ENCODE measurements at places on chromosomes 2 and 18. TPM values are rescaled to one million over a fixed set of nuclear protein-coding genes. Genes with fewer than 3 reads are reported as not detected.

Gene OSBPL6
- total RNA-seq, result 0.30 TPM

Gene UGT1A5
- not detected for total RNA-seq

Gene ALPI
- not detected for total RNA-seq

Gene SERPINB12
- total RNA-seq, result not detected

Gene HRH4
- not detected for total RNA-seq

Gene SDC1
- total RNA-seq, result 0.73 TPM

Gene IL1R1
- total RNA-seq, result 19.6 TPM

Gene POTEC
- not detected for total RNA-seq

DNA sequence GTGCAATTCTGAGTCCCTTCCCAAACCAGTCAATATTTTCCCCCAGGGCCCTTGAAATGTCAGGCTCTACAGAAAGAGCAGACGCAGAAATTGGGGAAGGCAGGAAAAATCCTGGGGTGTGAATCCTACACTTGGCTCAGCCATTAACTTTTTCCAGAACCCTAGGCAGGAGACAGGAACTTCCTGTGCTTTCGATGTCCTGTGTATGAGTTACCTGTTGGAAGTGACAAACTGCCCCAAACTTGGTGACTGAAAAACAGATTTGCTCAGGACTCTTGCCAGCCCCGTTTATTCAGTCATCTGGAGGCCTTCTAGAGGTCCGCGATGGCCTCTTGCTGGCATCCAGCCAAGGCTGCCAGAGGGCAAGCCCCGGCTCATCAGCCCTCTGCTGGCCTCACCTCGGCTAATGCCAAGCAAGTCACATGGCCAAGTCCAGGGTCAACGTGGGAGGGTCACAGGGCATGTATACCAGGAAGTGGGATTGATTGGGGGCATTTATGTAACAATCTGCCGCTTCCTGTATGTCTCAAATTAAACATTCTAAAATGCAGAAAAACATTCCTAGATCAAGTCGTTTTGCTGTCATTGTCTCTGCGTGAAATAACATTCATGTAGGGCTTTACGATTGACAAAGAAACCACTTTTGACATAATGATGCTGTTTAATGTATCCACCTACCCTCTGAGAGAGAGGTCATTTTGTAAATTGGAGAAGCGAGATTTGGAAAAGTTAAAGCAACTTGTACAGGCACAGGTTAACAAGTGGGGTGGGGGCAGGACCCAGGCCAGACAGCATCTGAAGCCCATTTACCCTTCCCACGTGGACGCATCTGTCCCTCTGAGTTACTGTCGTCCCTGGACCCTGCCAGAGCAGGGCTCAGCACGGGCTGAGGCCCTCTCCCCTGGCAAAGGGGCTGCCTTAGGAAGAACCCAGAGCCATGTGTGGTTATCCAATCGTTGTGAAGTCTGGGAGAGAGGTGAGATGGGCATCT, 179.4 kb downstream of the INHBB start:
- DNase-seq, result no peak

GRCh38 chr2:160651416-160652200, 158.0 kb upstream of the RBMS1 start:
- DNase-seq, result no peak

DNA sequence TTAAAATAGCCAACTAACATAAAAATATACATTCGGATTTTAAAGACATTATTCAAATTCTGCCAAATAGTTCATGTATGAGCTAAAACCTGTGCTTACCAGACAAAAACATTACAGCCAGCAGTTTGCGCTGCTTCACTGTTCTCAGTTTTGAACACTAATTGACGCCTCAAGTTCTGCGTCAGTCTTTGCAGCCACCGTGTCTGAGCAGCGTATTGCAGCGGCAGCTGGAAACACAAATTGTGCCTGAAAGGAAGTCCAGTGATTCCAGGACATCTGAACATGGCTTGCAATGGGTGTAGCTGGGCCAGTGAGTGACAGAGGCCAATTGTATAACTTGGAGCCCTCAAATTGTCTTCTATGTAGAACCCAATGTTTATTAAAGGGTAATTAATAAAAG, 267.6 kb downstream of the TFCP2L1 start:
- no peak for DNase-seq

- no peak for DNase-seq
Observed at GRCh38 chr2:241228081-241228859, 39.8 kb downstream of the ANO7 start.

- no peak for DNase-seq
Observed at GRCh38 chr2:36512705-36513104, 85.3 kb downstream of the FEZ2 start.

DNA sequence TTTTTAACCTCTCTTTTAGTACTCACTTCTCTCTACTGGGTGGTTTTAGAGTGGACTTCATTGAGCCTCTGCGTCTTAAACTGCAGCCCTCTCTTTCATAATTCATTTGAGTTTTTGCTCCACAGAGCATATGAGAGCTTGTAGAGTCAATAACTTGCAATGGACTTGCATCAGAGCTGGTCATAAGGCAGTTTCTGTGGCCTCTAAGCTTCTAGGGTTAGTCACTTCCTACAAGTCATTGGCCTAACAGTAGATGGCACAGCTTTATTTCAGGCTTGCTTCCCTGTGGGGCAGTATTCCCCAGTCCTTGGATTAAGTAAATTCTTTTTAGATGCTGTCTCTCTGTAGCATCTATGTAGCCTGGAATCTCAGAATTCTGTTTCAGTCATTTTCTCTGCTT, 1435.7 kb downstream of the LRP1B start:
- no peak for DNase-seq

- DNase-seq, result no peak
Observed at GRCh38 chr2:239152239-239152915, 248.4 kb downstream of the HDAC4 start.

GRCh38 chr2:176392249-176392648, 123.0 kb downstream of the MTX2 start:
- DNase-seq, result no peak

DNA sequence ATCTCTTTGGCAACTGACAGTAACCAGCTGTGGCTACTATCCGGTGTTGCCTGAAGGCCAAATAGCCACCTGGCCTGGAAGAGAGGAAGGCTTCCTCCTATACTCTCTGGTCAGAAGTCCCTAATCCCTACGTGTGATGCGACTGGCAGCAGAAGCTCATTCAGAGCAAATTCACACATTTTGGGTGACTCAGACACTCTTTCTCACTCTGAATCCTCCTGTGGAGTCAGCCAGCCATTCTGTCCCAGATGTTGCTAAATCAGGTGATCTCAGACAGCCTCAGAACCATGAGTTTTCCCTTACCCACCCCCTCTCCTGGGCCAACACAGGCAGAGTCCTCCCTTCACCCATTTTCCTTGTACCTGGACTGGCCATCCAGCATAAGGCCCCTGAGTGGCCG, 34.7 kb downstream of the CFAP53 start:
- no peak for DNase-seq

DNA sequence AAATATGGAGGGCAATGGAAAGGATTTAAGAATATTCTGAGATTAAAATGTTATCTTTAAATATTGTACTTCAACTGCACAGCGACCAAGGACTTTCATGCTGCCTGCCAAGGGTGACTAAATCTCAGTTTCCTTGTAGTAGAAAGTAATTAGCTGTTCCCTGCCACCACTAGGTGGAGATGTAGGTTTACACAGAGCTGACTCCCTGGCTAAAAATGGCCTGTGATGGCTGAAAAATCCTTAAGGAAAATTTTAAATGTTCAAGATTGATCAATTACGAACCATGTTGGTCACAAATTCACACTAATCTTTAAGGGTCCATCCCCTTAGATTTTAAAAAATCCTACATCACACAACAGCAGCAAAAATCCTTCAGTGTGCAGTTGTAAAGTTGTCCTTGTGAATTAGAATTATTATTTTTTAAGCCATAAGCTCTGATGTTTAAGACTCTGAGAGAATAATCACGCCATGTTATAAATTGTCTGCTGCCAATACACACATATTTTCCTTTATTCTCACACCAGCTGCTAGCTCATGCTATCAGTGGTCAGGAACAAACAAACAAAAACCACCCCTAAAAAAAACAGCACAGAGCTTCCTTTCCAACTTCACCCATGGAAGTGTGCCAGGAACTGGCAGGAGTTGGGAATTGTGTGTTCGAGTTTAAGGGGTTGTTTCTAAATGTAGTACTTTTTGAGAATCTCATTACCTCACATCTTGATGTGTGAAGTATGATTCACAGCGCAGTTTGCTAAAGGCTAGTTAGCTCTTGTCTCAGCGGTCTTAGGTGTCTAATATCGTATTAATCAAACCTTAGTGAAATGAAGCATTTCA, 399.8 kb downstream of the TMEM182 start:
- no peak for DNase-seq

- DNase-seq, result no peak
Observed at GRCh38 chr18:30163573-30163972, 879.0 kb downstream of the DSC3 start.

DNA sequence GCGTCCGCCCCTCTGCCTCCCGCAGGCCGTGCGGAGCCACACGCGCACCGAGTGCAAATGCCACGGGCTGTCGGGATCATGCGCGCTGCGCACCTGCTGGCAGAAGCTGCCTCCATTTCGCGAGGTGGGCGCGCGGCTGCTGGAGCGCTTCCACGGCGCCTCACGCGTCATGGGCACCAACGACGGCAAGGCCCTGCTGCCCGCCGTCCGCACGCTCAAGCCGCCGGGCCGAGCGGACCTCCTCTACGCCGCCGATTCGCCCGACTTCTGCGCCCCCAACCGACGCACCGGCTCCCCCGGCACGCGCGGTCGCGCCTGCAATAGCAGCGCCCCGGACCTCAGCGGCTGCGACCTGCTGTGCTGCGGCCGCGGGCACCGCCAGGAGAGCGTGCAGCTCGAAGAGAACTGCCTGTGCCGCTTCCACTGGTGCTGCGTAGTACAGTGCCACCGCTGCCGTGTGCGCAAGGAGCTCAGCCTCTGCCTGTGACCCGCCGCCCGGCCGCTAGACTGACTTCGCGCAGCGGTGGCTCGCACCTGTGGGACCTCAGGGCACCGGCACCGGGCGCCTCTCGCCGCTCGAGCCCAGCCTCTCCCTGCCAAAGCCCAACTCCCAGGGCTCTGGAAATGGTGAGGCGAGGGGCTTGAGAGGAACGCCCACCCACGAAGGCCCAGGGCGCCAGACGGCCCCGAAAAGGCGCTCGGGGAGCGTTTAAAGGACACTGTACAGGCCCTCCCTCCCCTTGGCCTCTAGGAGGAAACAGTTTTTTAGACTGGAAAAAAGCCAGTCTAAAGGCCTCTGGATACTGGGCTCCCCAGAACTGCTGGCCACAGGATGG, 7.1 kb upstream of the WNT10A start:
- no peak for DNase-seq

- DNase-seq, result no peak
Observed at GRCh38 chr18:23156134-23156533, 20.8 kb downstream of the CABLES1 start.

GRCh38 chr2:9102861-9103662, 99.6 kb upstream of the MBOAT2 start:
- no peak for DNase-seq

- no peak for DNase-seq
Observed at GRCh38 chr2:135998879-135999278, 13.5 kb upstream of the DARS1 start.

DNA sequence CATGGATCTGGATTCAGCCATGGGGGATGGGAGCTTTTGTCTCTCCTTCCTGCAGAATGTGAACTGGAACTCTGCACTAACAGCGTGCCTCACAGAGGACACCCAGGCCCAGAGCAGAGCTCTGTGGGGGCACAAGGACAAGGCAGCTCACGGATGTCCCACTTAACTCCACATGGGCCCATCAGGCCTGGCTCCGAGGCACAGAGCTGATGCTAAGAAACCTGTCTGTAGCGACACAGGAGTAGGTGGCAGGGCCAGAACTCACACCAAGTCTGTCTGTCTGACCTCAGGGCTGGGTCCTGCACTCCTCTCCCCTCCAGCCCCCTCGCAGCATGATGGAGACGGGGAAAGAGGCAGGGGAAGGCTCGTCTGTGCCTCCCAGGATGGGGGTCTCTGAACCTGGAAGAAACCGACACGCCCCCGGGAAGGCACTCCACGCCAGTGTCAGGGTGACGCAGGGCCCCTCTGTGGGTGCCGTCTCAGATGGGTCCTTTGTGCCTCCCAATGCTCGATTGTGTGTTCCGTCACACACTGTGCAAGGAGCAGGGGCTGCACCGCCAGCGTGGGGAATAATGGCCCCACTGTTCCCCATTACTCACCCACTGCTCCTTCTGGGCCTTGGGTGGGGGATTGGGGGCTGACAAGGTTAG, 36.6 kb downstream of the FAM178B start:
- DNase-seq, result no peak

DNA sequence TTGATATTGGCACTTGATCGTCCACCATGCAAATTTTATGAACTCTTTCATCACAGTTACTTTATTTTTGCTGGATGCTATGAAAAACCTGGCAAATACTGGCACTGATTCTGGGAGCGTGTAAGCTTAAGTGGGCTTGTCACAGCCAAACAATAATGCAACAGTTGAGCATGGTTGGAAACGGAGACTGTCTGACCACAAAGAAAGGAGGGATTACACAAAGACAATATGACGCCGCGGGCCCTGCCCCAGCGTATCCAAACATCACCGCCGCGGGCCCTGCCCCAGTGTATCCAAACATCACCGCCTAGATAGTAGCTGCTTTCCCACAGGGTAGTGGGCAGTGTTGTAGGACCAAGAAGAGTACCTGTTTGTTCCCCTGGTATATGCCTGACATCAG, 135.9 kb downstream of the PRPF40A start:
- no peak for DNase-seq

- no peak for DNase-seq
Observed at GRCh38 chr2:206361407-206362045, 81.8 kb upstream of the ADAM23 start.

- no peak for DNase-seq
Observed at GRCh38 chr2:120681181-120681580, 54.5 kb upstream of the GLI2 start.

DNA sequence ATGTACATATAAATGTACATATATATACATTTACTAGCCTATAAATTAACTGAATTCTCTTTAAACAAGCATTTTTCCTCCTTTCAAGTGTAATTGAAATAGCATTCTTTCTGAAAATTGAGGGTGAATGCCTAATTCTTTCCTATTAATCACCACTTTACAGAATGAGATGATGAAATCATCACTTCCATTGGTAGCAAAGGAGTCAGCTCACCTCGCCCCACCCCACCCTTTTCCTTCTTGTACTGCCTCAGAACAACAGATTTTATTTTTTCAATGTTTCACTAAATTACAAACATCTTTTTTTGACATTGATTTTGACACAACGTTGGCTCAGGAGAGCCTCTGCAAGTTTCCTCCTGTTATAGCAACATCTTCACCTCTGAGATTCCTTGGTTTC, 181.9 kb upstream of the CDH7 start:
- DNase-seq, result no peak

DNA sequence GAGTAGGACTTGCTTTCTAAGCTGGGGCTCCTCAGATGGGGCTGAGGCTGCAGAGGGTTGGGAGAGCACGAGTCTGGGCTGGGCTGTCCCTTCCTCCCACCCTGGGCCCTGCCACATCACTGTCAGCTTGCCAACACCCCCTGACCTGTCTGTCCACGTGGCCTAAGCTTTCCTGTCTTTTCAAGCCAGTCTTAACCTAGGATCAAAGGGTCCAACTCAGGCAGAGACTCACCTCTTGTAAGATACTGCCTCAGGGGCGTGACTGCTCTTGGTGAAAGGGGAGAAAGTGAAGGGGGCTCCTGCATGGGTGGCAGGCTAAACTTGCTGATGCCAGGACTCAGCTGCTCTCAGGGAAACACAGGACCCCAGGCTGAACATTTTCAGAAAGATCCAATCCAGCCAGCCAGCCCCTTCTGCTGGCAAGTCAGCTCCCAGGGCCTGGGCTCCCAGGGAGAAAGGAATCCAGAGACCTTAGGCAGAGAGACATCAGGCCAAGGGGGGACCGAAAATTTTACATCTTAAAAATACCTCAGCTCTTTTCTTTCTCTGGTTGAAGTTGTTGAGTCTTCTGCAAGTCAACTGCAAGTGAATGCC, 144.2 kb upstream of the ID2 start:
- DNase-seq, result no peak

GRCh38 chr2:47536696-47537095, 133.7 kb downstream of the MSH2 start:
- no peak for DNase-seq

Data from activated T-cell treated with anti-CD3 and anti-CD28 coated beads, Interleukin-2, amount 50 U/mL, for 4 hours (primary cell).